ENCODE measurements at places on chromosomes 4 and X. TPM values are rescaled to one million over a fixed set of nuclear protein-coding genes. Genes with fewer than 3 reads are reported as not detected.

The MAGEE2 gene
- not detected for polyA plus RNA-seq

The SPANXN4 gene
- polyA plus RNA-seq = not detected

The MAP3K15 gene
- polyA plus RNA-seq = 0.14 TPM

The XAGE1B gene
- polyA plus RNA-seq = not detected

Measured in fibroblast of lung (primary cell).